ENCODE measurements at places on chromosomes 5 and 9.

DNA sequence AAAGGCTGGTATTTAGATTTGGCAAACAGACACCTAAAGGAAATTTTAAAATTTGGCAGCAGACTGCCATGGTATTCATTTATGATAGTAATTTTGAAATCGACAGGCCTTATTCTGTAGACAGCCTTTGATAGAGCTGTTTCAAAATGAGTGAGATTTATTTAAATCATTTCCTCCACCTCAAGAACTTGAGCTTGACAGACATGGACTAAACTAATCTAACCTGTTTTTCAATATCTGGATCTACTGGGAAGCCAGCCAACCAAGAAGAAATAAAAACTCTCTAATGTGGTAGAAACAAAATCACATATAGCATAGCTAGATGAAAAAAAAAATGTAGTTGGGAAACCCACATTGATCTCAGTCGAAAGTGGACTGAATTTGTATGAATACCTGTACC lies 56.9 kb upstream of the RASA1 start:
- DNase-seq: no peak

DNA sequence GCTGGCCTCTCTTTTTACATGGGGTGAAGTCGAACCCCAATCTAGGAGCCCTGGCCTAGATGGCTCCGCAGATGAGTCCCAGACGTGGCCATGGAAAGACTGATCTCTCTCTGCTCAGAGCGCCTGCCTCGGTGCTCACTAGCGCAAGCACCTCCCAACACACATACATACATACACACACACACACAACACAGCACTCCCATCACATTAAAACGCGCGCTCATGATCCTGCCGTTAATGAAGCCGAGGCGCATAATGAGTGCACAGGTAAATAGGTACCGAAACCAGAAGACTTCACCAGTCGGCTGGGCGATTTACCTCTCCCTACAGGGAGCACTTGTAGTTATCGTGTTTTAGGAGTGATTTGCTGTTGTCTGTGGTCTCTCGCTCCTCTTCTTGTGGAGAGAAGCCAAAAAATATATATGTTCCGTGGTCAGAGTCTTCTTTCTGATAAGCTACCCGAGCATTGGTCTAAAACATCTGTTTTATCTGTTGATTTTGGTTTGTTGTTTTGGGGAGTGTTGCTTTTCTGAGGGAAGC lies 207.7 kb downstream of the MEF2C start:
- no peak for DNase-seq

DNA sequence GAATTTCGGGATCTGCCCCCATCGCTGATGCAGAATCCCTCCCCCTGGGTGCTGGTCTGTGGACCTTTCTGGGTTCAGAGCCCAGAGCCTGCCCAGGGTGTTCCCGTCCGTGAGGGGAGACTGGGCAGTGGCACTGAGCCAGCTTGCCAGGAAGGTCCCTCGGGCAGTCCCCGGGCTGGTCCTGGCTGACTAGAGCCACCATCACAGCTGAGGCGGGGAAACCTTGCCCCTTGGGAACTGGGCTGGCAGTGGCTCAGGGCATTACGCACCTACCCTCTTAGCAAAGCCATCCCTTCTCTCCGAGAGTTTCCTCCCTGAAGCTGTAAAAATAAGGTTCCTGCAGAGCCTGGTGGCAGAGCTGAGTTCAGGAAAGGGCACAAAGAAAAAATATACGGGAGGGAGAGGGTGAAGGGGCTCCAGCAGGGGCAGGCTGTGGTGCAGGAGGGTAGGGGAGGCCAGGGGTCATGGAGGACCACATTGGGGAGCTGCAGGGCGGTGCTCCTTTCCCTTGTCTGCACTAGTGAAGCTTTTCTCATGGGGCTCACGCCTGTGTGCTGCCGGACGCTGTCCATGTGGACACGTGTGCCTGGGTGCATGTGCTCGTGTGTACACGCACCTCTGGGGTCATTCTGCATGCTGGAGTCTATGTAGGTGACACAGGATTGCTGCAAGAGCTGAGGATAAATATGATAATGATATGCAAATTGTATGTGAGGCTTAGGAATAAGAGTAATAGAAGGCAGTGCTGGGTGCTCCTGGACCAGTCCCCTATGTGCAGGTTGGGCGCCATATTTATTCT lies 118.9 kb downstream of the LHX2 start:
- DNase-seq: no peak

DNA sequence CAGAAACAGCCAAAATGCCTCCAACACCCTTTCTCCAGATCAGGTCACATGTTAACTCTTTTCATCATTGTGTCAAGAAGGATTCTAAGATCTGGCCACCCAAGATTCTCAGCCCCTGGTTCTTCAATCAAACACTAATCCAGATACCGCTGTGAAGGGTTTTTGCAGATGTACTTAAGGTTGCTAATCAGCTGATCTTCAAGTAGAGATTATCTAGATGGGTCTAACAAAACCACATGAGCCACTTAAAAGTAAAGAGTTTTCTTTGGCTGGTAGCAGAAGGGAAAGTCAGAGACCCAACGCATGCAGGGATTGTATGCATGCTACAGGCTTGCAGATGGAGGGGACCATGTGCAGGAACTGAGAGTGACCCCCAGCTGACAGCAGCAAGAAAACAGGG lies 267.9 kb downstream of the CDK5RAP2 start:
- no peak for DNase-seq

DNA sequence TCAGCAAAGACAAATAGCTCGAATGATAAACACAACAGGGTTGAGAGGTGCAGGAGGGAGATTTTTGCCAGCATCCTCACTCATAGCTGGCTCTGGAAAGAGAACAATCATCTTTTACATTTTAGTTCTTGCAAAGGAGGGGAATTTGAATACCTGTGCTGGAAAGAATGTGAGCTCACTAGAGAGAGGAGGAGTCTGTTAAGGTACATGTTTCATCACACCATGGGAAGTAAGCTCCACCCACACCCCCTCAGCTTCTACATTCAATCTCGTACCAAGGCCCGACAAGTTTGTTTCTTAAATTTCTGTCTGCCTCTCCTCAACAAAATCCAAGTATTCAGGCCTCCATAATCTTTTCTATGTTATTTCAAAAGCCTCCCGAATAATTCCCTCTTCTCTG lies 254.6 kb downstream of the BRINP1 start:
- no peak for DNase-seq

- DNase-seq: no peak
Measured at GRCh38 chr5:32638309-32638708, 53.0 kb downstream of the SUB1 start.

DNA sequence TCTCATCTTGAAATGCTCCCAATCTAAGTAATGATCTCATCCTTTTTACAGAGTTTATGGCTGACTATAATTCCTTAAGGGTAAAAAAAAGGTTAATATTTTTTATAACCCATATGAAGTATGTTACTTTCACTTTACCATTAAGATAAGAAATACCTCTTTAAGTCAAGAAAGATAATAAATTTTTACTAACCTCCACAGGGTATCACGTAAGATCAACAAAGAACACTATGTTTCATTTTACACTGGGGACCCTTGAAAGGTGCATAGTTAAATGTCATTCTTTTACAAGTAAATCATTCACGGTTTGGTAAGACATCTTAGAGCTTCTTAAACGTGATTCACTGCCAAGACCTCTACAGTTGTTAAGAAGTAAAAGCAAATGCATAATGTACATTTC lies 472.7 kb upstream of the CDH9 start:
- no peak for DNase-seq

- DNase-seq: no peak
Measured at GRCh38 chr9:38027714-38028113, 41.3 kb downstream of the SHB start.

- no peak for DNase-seq
Measured at GRCh38 chr5:1312993-1313833, 18.3 kb upstream of the TERT start.

- DNase-seq: no peak
Measured at GRCh38 chr5:73587923-73588322, 22.4 kb downstream of the UTP15 start.

DNA sequence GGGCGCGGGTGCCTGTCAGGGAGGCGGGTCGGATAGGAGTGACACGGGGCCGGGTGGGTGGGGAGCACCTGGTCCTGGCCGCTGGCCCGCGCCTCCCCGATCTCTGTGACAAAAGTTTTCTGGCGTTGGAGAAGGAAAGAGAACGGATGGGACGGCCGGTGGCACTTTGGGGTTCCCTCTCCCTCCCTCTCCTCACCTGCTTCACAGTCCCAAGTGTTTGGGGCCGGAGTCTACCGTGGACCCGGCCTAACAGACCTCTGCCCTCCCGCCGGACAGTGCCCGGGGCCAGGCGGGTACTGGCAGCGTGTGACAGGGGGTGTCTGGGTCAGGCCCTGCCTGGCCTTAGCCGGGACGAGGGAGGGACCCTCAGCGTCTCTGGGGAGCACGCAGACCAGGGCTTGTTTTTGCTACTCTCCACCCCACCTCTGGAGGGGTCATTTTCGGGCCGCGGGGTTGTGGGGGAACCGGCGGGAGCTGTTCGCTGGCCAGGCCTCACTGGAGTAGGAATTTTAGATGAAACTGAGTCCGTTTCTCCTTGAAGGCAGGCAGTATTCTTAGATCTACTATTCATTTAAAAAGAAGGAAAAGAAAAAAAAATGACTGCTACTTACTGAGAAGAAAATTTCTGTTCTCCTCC lies 1.7 kb downstream of the PRDM6 start:
- DNase-seq: no peak

- no peak for DNase-seq
Measured at GRCh38 chr5:21173036-21173435, 1185.0 kb upstream of the CDH18 start.

- DNase-seq: no peak
Measured at GRCh38 chr9:109164042-109164441, 3.0 kb downstream of the FRRS1L start.

DNA sequence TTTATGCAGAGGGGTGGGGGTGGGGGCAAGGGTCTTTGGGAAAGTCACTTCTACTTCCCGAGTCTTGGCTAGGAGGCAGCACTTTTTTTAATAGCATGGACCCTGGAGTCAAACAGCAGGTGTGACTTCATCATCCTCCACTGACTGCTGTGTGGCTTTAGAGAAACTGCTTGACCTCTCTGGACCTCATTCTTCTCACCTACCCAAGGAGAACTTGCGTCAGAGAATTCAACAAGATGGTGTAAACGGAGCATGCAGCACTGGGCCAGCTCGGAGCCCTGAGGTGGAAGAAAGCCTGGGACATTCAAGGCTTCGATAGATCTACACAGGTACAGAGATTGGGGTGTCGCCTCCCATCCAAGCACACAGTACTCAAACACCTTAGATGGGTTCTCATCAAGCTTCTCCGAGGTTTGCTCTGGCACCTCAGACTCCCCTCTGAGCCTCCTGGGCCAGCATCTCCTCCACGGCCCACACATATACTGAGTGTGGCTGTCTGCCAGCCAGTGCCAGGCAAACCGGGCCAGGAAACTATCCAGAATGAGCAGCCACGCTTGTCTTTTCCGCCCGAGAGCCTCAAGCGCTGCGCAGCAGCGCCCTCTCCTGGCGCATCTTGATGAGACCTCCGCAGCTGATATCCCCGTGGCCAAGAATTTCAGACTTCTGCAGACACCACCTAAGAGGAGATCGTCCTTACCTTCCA lies 4.6 kb upstream of the SLC25A48 start:
- DNase-seq: no peak

GRCh38 chr9:108412755-108413154 lies 443.0 kb downstream of the ACTL7B start:
- DNase-seq: no peak

DNA sequence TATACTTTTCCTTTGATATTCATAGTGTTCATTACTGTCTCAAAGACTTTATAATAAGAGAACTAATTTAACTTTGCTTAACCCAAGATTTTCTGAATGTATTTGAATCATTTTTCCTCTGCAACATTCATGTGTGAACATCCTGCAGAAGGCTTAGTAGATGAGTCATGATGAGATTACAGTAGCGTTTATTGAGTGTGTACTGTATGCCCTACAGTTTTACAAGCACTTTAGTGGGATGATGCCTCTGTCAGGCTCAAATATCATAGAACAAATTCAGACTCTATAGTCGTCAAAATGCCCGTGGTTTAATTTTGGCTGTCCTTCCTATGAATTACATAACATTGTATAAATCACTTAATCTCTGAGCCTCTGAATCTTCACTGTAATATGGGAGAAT lies 41.2 kb downstream of the FYB1 start:
- DNase-seq: no peak

DNA sequence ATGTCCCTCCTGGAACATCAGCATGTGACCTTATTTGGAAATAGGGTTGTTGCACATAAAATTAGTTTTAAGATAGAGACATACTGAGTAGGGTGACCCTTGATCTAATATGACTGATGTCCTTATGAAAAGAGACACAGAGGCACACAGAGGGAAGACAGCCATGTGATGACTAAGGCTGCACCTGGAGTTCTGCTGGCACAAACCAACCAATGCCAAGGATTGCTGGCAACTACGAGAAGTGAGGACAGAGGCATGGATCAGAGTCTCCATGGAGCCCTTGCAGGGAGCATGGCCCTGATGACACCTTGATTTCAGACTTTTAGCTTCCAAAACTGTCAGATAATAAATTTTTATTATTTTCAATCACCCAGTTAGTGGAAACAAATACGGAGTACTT lies 101.9 kb downstream of the FBXL7 start:
- DNase-seq: no peak

DNA sequence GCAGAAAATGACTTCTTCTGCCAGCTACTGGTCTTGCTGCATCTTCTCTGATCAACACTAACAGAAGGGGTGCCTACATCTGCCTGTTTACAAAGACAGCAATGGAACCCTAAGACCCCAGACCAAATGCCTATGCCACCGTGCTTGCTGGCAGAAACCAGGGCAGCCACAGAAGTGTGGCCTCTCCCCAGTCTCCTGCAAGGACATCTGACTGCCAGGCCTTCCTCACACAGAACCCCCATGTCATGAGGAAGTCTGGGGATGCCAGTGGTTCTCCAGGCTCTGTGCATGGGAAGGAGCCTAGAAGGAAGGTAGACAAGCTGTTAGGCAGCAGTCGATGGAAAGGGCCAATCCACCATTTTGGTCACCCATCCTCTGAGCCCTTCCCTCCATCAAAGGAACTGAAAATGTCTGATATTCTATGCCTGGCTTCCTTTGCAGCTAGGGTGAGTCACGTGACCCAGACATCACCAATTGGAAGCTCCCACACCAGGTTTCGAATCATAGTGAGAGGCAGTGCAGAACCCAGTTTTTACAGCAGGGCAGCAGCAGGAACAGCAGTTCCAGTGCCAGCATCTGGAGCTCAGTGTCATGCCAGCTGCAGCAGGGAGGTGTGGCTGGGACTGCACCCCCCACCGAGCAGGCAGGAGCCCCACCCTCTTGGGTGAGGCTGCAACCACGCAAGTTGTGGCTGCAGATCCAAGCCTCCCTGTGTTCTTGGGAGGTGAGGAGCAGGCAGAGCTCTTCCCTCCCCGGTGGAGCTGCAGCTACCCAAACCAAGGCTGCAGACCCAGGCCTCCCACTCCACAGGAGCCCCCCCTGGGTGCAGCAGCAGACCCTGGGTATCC lies 123.4 kb downstream of the OLFM1 start:
- no peak for DNase-seq

DNA sequence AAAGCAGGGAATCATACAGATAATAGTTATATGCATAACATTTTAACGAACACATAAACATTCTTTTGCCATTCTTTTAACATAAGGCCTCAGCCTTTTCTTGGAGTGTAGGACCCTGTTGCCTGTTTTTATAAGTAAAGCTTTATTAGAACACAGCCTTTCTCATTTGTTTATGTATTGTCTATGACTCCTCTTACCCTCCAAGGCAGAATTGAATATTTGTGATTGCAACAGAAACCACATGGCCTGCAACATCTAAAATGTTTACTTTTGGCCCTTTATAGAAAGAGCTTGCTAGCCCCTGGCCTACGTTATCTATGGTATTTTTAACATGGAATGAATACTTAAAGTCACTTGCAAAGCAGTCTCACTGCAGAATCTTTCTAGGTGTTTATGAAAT lies 2.6 kb downstream of the SLC31A1 start:
- DNase-seq: no peak
